ENCODE measurements at places on chromosomes 5 and 9. TPM values are rescaled to one million over a fixed set of nuclear protein-coding genes. Genes with fewer than 3 reads are reported as not detected.

Gene MAMDC2
- total RNA-seq: 5.4 TPM

Gene SLC6A7
- not detected for total RNA-seq

Gene C6
- total RNA-seq: 0.26 TPM

Gene TMEM174
- total RNA-seq: not detected

Gene PITX1
- 3.1 TPM for total RNA-seq

Gene PCDHGA8
- 2.6 TPM for total RNA-seq

Gene DNAH5
- 0.77 TPM for total RNA-seq

DNA sequence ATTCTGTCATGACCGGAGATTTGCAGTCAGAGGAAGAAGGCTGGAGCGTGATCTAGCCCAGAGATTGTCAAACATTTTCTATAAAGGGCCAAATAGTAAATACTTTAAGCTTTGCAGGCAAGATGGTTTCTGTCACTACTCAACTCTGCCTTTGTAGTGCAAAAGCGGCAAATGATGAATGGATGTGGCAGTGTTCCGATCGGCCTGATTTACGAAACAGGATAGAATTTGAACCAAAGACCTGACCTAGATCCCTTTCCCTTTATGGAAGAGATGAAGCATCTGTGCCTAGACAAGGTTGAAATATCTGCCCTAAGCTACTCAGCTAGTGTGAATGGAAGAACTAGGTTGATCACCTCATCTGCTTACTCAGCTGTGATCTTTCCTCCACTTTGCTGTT, 209.5 kb downstream of the YTHDC2 start:
- no peak for DNase-seq

- no peak for DNase-seq
Observed at GRCh38 chr9:25990376-25990775, 312.1 kb upstream of the TUSC1 start.

DNA sequence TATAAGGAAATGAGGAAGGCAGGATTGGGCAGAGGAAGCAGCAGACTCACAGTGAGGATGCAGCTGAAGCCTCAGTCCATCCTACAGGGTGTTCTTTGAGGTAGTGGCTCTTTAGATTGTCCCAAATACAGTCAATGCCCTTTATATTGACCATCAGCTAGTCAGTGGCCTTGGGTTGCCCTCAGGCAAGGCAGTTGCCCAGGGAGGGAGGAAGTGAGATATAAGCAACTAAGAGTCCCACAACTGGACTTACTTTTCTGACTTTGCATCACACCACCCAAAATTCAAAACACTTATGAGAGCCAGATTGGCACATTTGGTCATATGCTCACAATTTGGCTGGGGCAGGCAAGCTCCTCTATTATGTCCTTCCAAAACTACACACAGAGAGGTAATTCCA, 9.4 kb upstream of the SLC12A2 start:
- DNase-seq: no peak

DNA sequence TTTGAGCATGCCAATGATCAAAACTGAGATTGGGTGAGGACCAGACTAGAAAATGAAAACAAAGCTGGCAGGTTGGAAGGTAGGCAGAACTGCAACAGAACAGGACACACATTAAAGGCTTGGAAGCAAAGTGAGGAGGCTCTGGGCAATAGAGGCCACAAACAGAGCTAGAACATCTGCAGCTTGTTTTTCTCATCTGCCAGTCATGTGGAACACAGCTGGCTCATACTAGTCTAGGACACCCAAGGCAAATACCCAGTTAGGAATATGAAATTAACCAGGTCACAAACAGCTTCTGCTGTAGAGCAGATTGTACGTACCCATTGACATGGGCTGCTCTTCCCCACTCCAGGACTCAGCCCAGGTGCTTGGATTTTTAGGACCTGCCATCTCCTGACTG, 61.7 kb downstream of the SPEF2 start:
- DNase-seq: no peak

DNA sequence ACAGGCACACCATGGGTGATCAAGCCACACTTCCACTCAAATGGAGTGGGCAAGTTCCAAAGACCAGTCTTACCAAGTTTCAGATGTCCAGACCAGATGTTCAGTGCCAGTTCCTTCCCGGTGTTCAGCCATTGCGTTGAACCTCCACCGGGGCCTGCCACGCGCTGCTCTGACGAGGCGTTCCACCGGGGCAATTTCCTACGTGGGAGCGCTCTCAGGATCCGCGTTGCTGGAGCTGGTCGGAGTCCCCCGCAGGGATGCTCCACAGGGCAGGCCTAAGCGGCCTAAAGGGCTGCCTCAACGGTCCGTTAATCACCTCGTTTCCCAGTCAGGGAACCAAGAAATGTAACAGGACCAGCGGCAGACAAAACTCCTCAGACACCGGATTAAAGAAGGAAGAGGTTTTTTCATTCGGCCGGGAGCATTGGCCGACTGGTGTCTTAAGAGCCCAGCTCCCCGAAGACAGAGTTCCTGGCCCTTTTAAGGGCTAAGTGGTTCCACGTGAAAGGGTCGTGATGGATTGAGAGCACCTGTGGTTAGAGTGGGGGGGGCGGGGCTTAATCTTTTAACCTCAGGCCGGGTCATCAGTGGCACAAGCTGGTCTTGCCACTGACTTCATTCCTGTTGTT, 35.7 kb upstream of the PPP1R26 start:
- no peak for DNase-seq

GRCh38 chr5:16457853-16458252, 7.7 kb downstream of the ZNF622 start:
- no peak for DNase-seq

DNA sequence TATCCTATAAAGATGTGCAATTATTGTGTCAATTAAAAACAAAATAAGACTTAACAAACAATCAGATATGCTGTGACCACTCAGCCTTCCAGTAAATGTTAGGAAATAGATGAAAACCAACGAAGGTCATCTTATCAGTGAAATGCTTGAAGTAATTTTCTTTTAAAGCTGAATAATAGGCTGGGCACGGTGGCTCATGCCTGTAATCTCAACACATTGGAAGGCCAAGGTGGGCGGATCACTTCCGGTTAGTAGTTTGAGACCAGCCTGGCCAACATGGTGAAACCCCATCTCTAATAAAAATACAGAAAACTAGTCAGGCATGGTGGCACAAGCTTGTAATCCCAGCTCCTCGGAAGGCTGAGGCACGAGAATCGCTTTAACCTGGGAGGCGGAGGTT, 31.2 kb downstream of the NLN start:
- DNase-seq: no peak

GRCh38 chr5:171351536-171352073, 36.0 kb upstream of the NPM1 start:
- peak; percentile 9 for DNase-seq

GRCh38 chr5:154419236-154419635, 26.6 kb upstream of the SAP30L start:
- DNase-seq: no peak

- peak; percentile 72 for DNase-seq
Observed at GRCh38 chr9:84397151-84397728, 56.7 kb upstream of the SLC28A3 start.

GRCh38 chr9:69811351-69811868, 9.2 kb upstream of the CFAP95 start:
- no peak for DNase-seq

GRCh38 chr5:136066661-136067271, 38.0 kb downstream of the TGFBI start:
- peak; percentile 69 for DNase-seq

DNA sequence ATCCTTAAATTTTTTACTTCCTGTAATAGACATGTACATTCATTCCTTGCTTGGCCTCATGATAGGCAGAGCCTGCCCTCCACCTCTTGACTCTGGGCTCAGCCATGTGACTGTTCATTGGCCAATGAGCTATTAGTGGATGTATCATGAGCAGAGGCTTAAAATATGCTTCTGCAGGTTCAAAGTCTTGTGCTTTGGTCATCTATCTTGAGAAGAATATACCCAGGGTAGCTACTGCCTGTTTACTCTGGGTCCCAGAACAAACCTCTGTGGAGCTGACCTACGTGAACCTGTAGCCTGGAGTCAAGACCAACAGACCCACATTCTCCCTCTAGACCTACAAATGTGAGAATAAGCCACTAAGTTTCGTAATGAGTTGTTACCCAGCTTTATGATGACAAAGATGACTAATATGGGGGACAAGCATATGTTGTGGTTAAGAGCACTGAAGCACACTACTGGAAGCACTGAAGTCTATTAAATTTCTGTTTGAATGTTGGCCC, 244.4 kb downstream of the MAST4 start:
- DNase-seq: no peak

GRCh38 chr9:32627394-32627954, 8.0 kb downstream of the TAF1L start:
- DNase-seq: peak; percentile 36

DNA sequence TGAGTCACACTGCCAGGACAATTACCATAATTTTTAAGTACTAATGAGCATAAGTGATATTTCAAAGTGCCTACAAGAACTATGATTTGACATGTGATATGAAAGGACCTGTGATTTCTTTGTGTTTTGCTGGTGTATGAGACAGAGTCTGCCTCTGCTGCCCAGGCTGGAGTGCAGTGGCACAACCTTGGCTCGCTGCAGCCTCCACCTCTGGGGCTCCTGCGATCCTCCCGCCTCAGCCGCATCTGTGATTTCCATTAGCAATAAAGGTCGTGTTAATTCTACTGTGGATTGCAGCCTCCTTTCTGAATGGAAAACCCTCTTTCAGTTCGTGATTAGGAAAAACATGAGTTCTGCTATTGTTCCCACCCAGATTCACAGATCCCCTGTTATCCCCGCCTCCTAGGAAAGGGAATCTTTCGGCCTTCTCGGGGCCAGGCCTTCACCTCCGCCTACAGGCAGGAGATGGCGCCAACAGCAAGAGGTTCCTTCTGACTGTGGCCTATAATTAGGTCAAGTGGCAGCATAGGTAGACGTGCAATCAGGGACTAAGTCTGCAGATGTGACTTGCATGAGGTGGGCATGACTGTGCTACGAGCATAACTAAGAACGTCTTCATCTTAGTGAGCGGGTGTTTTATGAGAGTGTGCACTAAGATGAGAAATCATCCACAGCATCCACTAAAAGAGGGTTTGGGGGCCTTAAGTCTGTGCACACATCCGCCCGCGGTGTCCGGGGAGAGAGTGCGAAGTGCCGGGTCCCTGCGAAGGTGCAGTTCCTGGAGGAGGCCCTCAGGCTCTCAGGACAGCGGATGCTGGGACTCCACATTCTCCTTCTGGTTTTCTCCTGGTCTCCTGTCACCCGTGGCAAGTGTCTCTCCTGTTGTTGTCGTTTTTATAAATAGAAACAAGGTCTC, 23.1 kb downstream of the TRIM7 start:
- DNase-seq: peak; percentile 57

DNA sequence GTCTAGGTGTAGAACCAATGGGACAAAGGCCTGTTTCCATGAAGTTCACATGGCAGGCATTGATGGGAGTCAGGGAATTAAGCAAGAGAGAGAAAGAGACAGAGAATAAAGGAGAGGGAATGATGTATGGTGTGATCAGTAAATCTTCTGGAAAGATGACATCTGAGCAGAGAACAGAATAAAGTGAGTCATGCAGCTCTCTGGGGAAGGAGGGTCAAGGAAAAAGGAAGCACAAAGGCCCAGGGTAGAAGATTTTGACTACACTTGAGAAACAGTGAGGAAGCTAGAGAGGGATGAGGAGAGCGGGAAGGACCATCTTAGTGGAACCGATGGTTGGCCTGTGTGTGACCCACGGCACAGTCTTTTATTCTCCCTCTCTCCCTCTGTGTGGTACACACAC, 425.9 kb downstream of the SPOCK1 start:
- no peak for DNase-seq

- peak; percentile 79 for DNase-seq
Observed at GRCh38 chr5:138138949-138139780, at the start of gene NME5. Gene NME5, minus strand, starts transcription at chr5:138139428. Its CDS starts 648 bp downstream, at chr5:138138780.

DNA sequence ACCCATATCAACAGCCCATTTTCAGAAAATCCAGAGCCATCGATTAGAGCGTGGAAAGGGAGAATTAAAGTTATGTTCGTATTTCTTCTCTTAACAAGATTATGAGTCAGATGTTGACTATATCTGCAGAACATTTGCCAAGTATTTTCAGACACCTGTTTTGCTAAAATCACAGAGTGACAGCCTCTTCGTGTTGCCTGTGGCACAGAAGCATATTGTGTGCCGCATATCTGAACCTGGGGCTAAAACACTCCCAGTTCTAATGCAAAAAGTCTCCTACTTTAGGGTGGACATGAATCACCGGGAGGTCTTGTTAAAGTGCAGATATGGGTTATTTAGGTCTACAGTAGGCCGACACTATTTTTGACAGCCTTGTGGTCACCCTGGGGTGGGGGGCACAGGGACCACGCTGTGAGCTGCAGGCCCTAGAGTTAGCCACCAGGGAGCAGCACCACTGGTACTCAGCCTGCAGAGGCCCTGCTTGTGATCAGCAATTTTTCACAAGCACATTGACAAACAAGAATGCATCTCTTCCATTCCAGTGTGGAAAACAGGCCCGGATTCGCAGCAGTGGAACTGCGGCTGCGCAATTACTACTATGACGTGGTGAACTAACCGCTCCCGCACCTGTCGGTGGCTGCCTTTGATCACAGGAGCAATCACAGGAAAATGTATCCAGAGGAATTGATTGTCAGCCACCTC, 93.5 kb downstream of the SYK start:
- peak; percentile 14 for DNase-seq

- DNase-seq: no peak
Observed at GRCh38 chr5:132659598-132660493, 1.9 kb downstream of the IL13 start.

DNA sequence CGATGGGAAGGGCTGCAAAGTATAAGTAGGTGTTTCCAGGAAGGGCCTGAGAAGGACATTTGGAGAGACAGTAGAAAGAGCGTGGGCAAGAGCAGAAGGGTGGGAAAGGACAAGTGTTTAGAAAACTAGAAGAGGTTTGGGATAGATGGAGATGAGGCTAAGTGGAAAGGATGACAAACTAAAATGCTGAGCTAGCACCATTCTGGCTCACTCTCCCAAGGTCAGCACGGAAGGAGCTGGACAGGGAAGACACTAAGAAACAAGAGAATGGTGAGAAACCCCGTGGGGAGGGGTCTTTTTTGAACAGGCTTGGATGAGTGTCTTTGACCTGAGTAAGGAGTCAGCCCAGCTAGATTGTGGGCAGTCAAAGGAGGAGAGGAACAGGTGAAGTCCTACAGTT, 286.0 kb downstream of the CDK5RAP2 start:
- DNase-seq: no peak

DNA sequence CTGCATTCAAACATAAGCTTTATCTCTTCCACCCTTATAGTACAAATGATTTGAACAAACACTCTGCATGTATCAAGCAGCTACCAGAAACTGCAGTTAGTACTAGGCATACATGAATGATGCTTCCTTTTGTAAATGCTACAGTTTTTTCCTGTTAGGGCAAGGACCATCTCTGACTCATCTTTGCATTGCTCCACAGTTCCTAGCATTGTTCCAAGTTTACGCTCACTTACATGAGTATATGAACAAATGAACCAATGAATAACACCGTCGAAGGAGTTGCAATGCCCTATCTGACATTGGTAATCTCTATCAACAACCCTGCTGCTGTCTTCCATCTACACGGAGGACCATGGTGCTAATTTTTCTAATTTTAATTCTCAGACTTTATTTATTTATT, 2.1 kb upstream of the ALDH7A1 start:
- peak; percentile 84 for DNase-seq

GRCh38 chr5:141779503-141779973, 97.5 kb upstream of the ARAP3 start:
- peak; percentile 82 for DNase-seq
